HAP-1 (cell line): ENCODE measurements at places on chromosomes 16 and 17.

GRCh38 chr17:50638606-50638965 is 3.9 kb downstream of the ABCC3 start:
- no peak for DNase-seq

DNA sequence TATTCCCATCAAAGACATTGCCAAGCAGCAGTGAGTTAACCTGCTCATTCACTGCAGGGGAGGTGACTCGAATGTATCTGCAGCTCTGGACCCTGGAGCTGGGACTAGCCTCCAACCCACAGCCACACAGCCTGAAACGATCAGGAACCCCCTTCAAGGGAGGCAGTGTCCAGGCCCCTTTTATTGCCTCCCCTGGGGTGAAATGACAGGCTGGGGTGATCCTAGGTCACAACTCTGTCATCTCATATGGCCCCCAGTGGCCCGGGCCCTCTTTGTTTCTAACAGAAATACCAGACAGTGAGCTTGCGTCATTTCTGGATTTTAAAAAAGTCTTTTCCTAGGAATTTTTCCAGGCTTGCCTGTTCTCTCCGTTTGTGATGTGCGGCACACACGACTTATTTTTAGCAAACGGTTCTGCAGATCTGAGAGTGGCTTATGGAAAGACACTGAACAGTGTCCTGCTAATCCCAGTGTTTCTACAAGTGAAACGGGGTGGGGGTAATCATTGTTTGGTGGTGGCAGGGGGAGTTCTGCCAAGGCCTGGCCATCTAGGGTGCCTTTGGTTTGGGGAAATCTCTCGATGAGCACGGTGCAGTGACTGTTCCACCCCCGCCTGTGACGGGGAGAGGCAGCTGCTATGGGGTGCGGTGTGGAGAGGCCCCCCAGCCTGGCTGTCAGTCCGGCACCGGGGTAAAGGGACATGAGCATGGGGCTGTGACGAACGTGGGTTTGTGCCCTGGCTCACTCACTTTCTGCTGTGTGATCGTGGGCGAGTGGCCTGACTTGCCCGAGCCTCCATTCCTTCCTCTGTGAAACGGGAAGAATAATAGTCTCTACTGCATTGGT is 27.2 kb downstream of the NAGPA start:
- DNase-seq, result no peak

DNA sequence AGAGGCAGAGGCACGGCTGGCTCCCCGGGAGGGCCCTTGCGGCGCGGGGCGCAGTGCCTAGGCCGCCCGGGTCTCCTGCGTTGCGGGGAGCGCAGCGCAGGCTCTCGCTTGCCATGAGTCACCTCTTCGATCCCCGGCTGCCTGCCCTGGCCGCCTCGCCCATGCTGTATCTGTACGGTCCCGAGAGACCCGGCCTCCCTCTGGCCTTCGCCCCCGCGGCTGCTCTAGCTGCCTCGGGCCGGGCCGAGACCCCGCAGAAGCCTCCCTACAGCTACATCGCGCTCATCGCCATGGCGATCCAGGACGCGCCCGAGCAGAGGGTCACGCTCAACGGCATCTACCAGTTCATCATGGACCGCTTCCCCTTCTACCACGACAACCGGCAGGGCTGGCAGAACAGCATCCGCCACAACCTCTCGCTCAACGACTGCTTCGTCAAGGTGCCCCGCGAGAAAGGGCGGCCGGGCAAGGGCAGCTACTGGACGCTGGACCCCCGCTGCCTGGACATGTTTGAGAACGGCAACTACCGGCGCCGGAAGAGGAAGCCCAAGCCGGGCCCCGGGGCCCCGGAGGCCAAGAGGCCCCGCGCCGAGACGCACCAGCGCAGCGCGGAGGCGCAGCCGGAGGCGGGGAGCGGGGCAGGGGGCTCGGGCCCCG is 390 bp downstream of the FOXL1 start:
- DNase-seq, result no peak

- DNase-seq, result no peak
These were observed 49.2 kb upstream of the WSCD1 start for GRCh38 chr17:6021011-6021400.

DNA sequence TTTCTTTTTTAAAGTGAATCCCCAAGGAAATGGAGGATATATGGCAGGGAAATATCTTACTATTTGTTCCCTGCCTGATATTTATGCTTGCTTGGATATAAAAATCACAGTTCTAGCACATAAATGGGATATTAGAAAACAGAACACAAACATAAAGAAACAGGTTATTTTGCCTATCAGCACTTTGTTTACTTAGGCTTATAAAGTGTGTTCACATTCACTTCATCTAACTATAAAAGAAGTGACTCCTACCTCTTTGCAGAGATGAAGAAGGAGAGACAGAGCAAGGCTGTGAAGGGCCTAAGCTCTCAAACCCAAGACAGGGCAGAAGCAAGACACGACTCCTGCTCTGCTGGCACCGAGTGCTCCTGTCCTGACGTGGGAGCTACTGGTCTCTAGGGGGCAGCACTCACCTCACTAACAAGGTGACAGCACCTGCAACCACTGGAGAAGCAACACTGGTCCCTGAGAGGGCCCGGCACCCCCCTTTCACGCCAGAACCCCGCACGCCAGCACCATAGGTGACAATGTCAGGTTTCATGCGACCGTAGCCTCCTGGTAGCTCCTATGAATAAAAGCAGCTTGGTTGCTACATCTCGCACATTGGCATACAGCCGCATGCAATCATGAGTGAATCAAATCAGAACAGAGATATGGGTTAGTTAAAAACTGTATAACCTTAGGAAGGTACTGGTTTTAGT is 32.0 kb downstream of the MBTPS1 start:
- peak; percentile 48 for DNase-seq

DNA sequence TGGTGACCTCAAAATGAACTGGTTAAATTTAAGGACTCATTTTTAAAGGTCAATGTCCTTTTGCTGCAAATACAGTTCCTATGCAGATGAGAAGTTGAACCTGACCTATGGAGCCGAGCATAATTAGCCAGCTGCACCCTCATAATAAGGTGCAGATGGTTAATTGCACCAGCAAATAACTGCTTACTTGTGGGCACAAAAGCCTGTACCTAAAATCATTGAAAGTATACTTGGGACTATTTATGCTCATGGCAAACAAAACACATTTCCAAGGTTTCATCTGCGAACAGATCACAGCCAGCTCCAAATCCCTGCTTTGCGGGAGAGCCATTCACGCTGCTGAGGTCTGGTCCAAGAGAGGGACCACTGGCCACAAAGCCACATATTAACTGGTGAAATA is 13.0 kb downstream of the HYDIN start:
- DNase-seq, result no peak

DNA sequence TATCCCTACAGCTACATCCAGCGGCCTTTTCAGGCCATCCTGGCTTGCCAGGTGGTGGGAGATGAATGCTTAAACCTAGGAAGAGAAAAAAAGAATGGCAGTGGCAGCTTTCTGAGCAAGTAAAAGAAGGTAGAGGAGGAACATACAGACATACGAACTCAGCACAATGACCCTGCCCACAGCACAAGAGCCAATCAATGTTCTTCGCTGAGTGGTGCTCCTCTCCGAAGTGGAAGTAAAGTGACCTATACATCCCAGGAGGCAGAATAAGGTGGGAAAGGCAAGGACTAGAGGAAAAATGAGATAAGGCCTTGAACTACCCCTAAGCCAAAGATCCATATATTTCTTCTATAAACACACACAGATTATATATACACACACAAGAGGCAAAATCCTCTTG is 28.7 kb downstream of the USP31 start:
- no peak for DNase-seq

DNA sequence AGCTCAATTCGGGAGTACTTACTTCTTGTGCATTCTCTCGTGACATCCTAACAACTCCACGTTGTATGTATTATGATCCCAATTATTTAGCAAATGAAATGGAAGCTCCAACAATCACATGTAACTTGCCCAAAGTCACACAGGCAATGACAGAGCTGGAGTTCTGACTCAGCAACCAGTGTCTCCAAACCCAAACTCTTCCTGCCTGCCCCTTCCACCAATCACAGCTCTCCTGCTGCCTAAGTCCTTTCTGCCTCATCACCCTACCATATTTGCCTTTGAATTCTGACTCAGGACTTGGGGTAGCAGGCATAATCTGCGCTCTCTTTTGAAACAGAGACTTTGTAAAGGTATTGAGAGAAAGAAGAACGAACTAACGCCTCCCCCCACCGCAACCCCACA is 245.2 kb upstream of the MAF start:
- DNase-seq, result no peak
